ENCODE measurements at places on chromosomes 4 and X.

- no peak overlapping the region for H3K27ac ChIP-seq
- H3K4me1 ChIP-seq, result no peaks in the 10 kb centered on the region
- no peaks in the 10 kb centered on the region for H3K27me3 ChIP-seq
Observed at GRCh38 chr4:62324215-62324614, 1124.1 kb downstream of the ADGRL3 start.

DNA sequence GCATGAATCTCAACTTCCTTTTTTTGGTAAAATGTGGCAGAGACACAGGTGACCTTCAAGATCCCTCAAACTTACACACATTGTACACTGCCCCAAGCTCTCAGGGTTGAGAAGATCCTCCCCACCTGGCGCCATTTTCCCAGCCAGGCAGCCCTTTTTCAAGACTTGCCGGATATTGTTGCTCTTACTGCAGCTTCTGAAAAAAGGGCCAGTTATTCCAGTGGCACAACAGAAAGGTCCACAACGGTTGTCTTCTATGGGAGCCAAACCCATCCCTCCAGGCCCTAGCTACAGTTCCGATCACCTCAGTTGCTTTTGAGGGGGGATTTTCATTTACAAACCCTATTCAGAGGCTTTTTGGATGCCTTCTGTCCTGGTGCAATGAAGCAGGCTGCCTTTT, 101.1 kb downstream of the CHIC2 start:
- H3K36me3 ChIP-seq, result no peaks in the 10 kb centered on the region
- no peak overlapping the region for H3K27ac ChIP-seq

GRCh38 chrX:10233696-10234095, 76.9 kb downstream of the CLCN4 start:
- H3K4me1 ChIP-seq, result no peaks in the 10 kb centered on the region
- H3K4me3 ChIP-seq, result no peak overlapping the region
- H3K36me3 ChIP-seq, result no peaks in the 10 kb centered on the region
- DNase-seq, result no peak
- H3K27ac ChIP-seq, result no peak overlapping the region
- H3K27me3 ChIP-seq, result no peaks in the 10 kb centered on the region

GRCh38 chr4:66193487-66193886, 523.2 kb upstream of the EPHA5 start:
- no peak overlapping the region for H3K27ac ChIP-seq
- no peaks in the 10 kb centered on the region for H3K36me3 ChIP-seq
- H3K4me1 ChIP-seq, result no peaks in the 10 kb centered on the region
- no peak overlapping the region for H3K4me3 ChIP-seq
- no peaks in the 10 kb centered on the region for H3K27me3 ChIP-seq

DNA sequence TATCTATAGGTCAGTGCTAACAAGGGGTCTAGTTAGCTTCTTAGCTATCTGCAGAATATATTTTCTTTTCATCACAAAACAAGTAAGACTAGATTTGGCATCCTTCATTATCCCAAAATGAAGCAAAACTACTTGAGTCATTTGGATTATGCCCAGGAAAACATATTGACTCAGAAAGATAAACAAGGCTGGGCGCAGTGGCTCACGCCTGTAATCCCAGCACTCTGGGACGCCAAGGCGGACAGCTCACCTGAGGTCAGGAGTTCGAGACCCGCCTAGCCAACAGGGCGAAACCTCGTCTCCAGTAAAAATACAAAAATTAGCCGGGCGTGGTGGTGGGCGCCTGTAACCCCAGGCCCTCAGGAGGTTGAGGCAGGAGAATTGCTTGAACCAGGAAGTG, 18.0 kb upstream of the MND1 start:
- no peaks in the 10 kb centered on the region for H3K4me1 ChIP-seq
- no peak overlapping the region for H3K27ac ChIP-seq

DNA sequence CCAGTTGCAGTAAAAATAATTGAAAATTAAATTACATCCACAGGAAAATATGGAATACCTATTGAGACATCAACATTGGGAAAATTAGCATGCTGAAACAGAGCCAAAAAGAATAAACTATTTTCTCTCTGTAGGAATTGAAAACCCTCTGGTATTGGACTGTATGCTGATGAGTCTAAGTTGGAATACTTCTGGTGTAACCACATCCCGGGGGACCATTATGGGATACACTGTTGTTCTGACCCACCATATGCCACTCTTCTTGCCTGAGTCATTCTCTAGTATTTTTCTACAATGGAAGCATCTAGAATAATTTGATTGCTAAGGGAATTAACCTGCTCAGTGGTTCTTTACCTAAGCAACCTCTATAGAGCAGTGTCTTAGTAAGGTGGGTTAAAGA, 640.7 kb upstream of the AGA start:
- H3K4me1 ChIP-seq, result no peaks in the 10 kb centered on the region
- no peaks in the 10 kb centered on the region for H3K36me3 ChIP-seq
- no peak overlapping the region for H3K27ac ChIP-seq
- DNase-seq, result no peak
- no peak overlapping the region for H3K4me3 ChIP-seq
